ENCODE measurements at places on chromosomes 16 and 17.

- DNase-seq: no peak
Measured at GRCh38 chr17:49495842-49496182, 719 bp downstream of the NGFR start.

GRCh38 chr16:50696575-50697420 is 3.4 kb downstream of the NOD2 start:
- DNase-seq: no peak

DNA sequence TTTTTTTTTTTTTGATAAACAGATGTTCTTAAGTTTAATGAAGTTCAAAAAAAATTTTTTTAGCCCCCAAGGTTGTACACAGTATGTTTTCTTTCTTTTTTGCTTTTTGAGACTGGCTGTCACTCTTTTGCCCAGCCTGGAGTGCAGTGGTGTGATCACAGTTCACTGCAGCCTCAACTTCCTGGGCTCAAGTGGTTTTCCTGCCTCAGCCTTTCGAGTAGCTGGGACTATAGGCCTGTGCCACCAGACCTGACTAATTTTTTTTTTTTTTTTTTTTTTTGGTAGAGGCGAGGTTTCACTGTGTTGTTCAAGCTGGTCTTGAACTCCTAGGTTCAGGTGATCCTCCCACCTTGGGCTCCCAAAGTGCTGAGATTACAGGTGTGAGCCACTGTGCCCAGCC is 12.8 kb downstream of the ITGAE start:
- DNase-seq: no peak

DNA sequence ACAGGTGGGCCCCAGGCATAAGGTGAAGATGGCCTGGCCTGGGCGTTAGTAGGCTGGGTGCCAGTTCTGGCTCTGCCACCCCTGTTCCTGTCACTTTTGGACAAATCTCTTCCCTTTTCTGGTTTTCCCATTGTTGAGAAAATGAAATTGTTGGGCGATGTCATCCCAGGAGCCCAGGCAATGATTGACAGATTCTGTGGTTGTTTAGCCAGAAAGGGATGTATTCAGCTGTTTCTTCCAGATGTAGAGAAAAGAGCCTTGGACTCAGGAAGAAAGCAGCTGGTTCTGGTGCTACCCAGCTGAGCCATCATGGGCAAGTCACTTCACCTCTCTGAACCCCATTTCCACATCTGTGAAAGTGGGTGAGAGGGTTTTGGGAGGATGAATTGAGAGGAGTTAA is 60.1 kb upstream of the MRTFB start:
- no peak for DNase-seq

- DNase-seq: no peak
Measured at GRCh38 chr16:79430191-79430678, 170.3 kb downstream of the MAF start.

GRCh38 chr17:37476431-37477120 is 13.1 kb upstream of the DUSP14 start:
- no peak for DNase-seq

GRCh38 chr17:65601881-65602280 is 40.4 kb upstream of the AXIN2 start:
- DNase-seq: no peak

Measured in stimulated activated CD8-positive, alpha-beta memory T cell treated with anti-CD3 and anti-CD28 coated beads, Interleukin-4, amount 100 ng/mL, for 4 hours (primary cell).